Ovary (tissue), 10 donors: ENCODE measurements at places on chromosomes 7 and 10.

GRCh38 chr7:50793120-50793946 lies 10.6 kb upstream of the GRB10 start:
- peak; percentile 66 for DNase-seq

GRCh38 chr10:7035126-7035761 lies 375.6 kb downstream of the SFMBT2 start:
- DNase-seq = no peak

DNA sequence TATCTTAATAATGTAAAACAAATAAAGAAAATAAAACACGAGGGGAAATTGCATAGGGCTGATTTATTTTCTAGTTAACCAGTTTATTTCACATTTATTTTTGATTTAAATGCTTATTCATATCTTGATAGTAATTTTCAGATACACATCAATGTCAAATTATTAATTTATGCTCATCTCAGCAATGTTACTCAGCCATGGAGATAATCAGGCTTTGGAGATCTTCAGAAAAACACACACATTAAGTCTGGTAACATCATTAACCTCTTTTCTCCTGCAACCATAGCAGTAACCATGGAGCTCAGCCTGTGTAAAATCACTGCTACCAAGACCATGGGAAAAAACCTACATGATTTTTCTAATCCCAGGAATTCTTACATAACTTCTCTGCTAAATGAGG lies 31.9 kb upstream of the TBX20 start:
- DNase-seq = no peak

DNA sequence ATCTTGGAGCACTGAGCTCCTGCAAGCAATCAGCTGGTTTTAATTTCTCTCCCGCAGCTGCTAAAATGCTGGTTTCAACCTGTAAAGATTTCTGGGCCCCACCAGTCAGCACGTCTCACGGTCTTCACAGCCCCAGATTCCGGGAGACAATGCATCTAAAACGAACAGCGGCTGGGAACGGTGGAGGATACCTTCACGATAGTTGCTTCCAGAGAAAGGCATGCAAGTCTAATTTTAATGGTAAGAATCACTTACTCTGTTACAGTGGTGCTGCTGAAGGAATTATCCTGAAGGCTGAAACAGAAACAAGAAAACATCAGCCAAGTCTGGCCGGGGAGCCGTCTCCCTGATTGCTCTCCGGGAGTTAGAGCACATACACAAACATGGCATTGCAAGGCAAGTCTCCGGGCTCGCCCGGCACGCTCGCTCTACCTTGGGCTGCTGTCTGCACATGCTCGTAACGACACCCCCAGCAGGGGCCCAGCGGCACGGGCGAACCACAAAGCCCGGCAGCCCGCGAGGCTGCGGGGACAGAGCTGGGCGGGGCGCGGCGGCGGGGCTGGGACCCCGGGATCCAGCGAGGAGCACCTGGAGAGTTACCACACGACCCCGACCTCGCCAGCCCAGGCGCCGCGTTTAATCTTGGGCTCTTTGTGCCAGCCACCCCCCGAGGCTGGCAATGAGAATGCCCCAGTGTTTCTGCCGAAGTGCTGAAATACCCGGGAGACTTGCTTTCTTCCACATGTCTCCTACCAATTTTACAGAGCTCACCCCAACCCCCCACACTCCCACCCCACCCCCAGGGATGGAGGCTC lies at the start of gene FAM13C:
FAM13C (minus strand) TSS at position 406 of the 815 bp plus-strand sequence; CDS start at position 317, 89 bp downstream.
- peak; percentile 75 for DNase-seq

GRCh38 chr10:34464591-34464990 lies 350.5 kb downstream of the PARD3 start:
- DNase-seq = no peak

DNA sequence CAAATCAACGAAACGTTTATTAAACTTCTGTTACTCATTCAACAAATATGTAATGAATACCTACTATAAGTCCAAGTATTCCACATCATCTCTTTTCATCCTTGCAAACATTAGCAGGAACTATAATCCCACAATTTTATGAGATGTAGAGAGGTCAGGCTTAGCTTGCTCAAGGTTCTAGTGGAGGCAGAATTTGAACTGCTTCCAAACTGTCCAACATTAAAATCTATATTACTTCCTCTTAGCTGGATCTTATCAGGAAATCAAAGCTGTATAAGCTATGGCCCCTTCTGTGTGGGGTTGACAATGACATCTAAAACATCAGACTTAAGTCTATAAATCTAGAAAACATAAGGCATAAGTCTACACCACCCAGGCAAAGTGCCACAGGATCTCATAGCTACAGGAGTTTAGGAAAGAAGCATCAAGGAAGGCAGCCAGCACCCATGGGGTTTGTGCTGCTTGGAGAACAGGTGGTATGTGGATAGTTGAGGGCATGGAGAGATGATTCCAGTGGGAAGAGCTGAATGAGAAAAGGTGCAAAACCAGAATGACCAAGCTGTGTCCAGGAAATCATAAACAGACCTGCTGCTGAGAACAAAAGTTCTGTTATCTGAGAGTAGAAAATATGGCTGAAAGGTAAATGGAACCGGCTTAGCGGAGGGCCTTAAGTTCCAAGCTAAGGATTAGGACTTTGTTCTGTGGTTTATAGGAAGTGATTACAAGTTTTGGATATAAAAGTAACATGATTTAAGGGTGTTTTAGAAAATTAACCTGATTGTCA lies 34.5 kb downstream of the PAPSS2 start:
- DNase-seq = no peak

GRCh38 chr7:144834641-144835144 lies 1.2 kb downstream of the TPK1 start:
- no peak for DNase-seq

GRCh38 chr10:28593811-28594210 lies 60.9 kb downstream of the WAC start:
- no peak for DNase-seq

GRCh38 chr7:105448181-105448580 lies 59.5 kb upstream of the SRPK2 start:
- no peak for DNase-seq

DNA sequence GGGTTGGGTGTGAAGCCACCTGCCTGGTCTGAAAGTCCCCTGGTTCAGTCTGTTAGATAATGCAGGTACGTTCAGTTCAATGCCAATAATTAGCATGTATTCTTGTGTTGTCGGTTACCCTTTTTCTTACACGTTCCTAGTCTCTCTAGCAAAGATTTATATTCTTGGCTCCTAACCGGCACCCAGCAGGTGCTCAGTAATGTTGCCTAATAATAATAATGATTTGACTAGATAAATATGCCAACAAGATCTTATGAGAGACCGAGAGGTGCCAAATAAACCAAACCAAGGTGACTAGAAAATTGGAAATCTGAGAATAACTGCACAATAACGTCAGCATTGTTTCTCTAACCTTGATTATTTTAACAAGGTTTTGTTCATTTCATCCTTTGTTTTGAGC lies 1.1 kb upstream of the SMIM30 start:
- no peak for DNase-seq

DNA sequence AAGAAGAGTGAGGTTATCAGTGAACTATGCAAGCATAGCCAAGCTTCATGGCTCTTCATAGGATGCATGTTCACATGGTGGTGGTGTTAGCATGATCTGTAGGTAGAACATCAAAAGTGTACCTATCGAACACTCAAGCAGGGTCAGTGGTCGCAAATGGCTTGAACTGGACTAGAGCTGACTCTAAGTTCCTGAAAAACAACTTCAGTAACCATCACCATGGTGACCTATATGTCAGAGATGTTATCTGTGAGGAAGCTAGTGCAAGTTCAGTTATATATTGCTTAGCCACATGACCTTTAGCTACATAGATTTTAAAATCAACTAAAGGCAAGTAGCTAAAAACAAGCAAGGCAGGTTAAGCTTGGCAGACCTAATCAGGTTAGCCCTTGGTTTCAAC lies 163.1 kb upstream of the AGR3 start:
- no peak for DNase-seq

DNA sequence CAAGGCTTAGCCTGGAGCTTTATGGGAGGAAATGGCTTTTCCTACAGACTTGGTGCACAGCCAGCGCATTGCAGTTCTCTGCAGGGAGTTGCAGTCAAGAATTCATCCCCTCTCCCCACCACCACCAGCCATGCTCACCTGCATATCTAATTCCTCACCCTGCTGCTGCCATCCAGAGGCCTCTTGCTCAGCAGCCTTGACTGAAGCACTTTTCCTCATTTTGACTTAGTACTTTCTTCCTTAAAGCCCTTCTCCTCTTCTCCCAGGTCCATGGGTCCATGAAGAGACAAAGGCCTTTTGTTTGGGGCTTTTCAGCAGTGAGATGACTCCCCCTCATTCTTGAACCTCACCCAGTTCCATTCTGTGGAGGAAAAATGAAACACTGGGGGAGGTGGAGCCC lies 39.7 kb upstream of the GPR141 start:
- DNase-seq = no peak

DNA sequence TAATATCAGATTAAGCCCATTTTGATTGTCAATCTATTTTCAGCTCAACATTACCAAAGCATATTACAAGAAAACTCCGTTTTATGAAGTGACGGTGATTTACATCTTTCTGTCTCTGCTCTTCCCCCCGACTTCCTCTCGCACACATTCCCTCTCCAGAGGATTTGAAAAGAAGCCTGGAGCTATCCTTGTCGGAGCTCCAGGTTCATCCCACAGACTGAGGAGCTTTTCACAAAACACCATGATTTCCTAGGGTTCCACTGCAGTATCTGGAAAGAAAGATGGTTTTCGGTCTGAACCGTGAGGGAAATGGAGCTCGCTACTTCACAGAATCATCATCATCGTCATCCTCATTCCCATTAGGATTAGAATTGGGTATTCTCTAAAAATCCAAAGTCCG lies 655.5 kb upstream of the MGMT start:
- DNase-seq = no peak

DNA sequence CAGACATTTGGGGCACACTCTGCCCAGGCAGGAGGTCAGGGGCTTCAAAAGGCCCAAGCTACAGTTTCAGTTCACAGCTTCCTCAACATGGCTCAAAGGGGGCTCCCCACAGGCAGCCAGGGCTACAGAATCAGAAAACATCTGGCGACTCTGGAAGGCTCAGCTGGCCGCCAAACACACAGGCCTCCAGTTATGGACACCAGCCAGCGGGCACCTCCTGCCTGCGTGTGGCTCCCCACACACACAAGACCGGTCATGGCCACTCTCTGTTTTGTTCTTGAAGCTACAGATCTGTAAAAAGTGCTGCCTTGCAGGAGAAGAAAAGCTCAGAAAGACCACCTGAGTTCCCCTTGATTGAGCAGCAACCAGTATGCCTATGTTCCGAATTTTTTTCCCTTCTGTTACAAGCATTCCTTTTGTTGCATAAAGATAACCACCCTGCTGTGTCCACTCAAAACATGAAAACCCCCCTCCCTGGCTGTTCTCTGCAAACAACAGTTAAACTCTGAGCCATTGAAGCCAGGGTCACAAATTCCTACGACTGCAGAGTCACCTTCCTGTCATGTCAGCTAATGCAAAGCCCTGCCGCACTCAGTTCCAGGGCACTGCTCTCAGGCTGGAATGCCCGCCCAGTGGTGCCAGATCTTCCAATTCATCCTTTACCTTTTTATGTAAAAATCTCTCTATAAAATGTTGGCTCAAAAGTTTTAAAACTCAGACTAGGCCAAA lies 33.6 kb downstream of the VSTM4 start:
- DNase-seq = peak; percentile 61
